NB4 (cell line): ENCODE measurements at places on chromosomes 4 and X.

DNA sequence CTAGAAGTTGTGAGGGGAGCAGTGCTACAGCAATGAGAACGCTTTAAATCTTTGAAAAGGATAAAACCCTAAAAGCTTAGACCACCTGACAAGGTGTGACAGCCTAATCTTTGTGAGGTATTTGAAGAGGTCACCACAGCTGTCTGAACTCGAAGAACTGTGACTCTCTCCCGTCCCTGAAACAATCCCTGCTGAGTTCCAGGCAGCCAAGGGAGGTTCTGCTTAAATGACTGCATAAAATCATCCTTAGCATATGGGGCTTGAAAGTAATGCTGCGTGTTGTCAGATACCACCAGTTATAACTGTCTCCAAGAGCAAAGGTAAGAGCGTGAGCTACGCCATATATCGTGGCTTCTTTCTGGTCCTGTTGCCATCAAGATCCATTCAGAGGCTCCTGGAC, 696.3 kb downstream of the PCDH7 start:
- DNase-seq, result no peak

DNA sequence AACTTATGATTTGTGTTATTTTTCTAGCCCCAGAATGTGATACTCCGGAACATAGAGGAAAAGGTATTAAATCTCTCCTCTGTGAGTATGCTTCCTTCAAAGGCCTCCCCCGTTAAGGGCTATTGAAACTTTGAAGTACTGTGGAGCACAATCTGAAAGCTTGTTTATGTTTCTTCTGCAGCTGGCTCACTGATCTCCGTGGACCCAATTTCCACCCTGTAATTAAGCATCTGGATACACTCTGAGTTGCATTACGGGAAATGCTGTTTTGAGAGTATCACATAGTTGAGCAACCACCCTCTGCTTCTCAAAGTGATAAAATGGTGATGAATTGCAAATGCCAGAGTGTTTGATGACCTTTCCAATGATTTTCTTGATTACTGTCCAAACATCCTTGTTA, 296.8 kb upstream of the PABPC5 start:
- DNase-seq, result no peak

- DNase-seq, result no peak
Measured at GRCh38 chrX:133575501-133576136, 160.3 kb upstream of the GPC4 start.

GRCh38 chr4:79224777-79225104, 101.1 kb downstream of the NAA11 start:
- no peak for DNase-seq

DNA sequence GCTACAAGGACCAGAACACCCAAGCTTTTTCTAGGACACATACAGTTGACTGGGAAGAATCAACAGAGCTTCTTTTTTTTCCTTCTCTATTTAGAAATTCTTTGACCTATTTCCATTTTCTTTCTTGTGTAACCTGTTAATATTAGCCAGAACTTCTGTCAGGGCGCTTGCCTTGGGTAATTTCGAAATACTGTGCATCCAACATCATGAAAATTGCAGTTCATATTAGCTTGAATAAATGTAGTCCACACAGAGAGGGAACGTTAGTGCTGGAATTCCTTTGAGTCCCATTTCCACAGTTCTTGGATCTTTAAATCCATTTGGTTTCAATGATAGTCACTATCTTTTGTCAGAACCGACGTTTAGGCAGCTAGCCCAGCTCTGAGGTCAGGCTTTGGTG, 141.8 kb downstream of the MXRA5 start:
- no peak for DNase-seq
